ENCODE measurements at places on chromosomes 16 and 17.

DNA sequence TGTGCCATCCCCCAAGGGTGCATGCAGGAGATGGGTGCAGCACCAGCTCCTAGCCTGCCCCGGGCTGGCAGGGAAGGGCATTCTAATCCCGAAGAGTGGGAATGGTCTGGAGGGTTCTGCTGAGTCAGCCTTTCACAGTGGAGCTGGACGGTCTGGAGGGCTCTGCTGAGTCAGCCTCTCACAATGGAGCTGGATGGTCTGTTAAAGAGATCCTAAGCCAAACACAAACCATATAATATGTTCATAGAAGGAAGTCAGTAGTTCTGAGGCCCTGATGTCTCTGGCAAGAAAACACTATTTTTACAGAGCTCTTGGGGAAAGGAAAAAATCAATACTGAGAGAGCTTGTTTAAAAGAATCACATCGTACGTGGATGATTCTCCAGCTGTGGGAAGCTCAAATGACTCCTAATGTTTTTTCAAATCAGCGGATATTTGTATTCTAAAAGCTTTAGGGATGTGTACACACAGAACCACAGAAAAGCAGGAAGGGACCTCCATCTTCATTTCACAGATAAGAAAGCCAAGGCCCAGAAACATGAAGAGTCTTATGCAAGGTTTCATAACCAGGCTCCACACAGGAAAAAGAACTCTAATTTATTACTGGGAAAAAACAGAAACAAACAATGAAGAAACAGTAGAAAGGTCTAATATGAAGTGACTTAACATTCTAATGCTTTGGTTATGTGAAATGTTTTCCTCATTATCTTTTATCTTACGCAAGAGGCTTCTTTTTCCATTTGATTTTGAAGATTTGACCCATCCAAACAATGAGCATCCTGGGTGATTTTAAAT lies 176.3 kb downstream of the VPS53 start:
- no peak for DNase-seq

GRCh38 chr17:76331083-76331482 lies 22.6 kb downstream of the PRPSAP1 start:
- no peak for DNase-seq

DNA sequence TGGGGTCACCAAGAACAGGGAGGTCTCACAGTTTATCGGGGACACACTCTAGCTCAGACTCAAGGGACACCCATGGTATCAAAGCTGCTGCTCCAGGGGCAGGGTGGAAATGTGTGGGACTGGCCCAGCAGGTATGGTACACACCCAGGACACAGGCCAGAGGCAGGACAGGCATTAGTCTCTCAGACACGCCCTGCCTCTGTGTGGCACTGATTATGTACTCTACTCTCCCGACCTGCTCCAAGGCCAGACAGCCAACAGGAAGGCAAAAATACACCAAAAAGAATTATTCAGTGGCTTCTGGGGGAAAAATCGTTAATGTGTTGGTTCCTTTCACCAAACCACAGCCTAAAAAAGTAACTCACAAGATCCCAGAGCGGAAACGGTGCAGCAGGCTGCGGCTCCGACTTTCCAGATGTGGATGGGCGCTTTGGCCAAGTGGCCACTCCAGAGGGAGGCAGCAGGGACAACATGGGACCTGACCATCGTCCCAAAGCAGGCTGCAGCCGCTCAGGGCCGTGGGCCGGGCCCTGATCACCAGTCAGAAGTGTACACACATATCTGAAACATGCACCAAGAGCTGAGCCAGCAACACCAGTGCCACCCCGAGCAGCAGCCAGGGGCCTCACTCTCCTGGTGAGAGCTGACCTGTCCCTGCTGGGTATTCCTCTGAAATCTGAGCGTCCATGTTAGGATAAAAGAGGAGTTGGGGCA lies 1.0 kb upstream of the SIRT7 start:
- DNase-seq = no peak

- DNase-seq = no peak
Observed at GRCh38 chr17:57832314-57833178, 17.3 kb downstream of the MRPS23 start.

DNA sequence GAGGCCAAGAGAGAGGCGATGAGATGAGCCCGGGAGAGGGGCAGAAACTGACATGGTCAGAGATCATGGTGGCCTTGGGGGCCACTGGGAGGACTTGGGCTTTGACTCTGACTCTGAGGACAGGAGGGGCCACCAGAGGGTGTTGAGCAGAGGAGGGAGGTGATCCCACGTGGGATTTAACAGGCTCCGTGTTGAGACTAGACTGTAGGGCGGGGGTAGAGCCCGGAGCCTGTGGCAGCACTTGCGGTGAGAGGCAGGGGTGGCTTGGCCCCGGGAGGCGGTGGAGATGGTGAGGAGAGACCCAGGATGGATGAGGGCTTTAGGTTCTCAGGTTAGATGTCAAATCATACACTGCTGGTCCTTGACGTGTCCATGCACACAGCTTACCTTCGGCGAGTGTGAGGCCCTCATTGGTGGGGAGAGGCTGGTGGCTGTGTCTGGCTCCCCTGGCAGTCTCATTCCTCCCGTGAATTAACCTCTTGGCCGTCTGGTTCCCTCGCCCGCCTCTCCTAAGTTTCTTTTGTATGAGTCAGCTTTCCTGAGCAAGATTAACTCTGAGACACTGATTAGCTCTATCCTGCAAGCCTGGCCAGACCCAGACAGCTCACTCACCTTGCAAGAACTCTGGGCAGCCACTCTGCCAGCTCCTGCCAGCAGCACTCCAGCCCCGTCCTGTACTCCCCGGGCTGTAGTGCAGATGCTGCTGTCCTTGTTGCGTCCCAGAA lies 39.7 kb downstream of the VPS35L start:
- no peak for DNase-seq

DNA sequence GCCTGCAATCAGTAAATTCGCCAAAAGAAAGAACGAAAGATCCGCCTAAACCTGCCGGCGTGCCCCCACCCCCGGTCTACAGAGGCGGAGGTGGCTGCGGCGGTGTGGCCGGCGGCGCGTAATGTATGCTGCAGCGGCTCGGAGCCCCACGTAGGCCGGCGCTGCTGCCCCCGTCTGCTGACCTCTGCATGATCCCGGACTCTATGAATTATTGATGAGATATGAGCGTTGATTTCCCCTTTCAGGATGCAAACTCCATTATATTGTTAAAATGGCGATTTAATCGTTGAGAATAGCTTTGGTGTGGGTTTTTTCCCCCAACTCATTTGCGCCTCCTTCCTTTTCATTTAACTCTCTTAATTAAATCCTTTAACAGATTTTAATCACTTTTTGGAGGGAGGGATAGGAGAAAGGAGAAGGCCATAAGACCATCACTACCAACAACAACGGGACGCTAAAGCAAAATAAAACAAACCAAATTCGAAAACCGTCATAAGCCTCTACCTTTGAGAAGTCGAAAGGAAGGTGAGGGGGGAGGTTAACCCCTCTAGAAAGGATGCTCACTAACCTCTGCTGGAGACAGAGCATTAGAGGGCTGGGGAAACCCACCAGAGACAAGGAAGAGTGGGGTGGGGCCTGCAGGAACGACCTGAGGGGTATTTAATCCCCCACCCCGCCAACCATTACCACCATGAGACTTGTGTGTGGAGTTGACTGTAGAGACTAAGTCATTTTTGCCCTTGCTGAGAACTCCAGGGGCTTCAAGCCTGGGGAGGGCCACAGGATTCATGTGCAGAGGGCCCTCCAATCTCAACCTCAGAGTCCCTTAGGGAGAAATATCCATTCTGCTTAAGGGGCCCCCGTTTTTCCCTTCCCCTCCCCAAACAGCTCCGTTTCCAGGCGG lies 3.4 kb downstream of the HOXB3 start:
- DNase-seq = no peak

GRCh38 chr17:13492737-13493122 lies 109.0 kb downstream of the HS3ST3A1 start:
- no peak for DNase-seq

- no peak for DNase-seq
Observed at GRCh38 chr17:12605222-12605621, 60.5 kb upstream of the MYOCD start.

- no peak for DNase-seq
Observed at GRCh38 chr17:77473615-77474226, 333.0 kb downstream of the SEC14L1 start.

- no peak for DNase-seq
Observed at GRCh38 chr17:44581868-44582267, 24.6 kb downstream of the FZD2 start.

DNA sequence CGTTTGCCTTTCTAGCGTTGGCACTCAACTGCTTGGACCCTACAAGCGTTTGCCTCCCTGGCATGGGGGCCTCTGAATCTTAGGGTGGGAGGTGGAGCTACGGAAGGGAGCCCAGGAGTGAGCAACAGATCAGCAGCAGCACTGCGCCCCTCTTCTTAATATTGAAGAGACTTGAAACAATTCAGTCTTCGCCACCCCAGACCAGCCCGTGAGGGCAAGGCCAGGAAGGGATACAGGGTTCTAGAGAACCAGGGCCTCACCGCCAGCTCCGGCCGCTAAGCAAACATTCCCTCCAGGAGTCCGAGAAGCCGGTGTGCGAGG lies 1.5 kb upstream of the GPRC5C start:
- no peak for DNase-seq

DNA sequence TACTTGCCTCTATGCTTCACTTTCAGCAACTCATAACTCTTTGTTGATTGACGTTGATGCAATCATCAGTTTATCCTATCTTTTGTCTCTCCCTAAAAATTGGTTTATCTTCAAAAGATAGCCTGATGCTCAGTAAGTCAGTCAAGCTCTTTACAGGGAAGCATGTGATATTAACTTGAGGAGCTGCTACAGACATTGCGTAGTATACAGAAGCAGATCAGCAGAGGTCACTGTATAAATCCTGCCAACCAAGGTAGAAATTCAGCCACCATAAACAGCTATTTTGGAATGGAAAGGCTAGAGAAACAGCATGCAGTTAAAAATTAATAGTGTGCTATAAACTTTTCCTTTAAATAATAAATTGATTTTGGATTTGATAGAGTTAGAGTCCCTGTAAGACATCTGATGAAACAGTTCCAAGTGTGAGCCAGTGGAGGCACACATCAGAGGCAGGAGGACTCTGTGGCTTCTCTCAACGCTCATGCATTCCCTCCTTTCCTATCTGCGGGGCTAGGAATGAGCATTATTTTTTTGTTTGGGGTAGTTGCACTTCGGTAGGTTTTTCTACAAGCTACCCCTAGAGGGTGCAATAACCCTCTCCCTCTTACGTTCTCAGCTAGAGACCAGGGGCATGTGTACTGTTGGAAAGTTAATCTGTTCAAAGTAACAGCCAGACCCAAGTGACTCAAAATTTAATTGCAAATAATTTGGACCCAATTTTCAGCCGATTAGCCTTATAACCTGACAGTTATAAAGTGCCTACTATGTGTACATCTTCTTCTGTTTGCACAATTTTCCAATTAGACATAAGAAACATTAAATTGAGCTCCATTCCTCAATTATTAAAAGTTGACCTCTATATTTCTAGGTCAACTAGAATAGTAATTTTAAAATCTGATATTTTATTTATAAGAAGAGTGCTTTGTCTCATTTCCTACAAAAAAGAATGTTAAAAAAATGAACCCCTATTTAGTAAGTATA lies 647.7 kb upstream of the SOX9 start:
- DNase-seq = no peak

DNA sequence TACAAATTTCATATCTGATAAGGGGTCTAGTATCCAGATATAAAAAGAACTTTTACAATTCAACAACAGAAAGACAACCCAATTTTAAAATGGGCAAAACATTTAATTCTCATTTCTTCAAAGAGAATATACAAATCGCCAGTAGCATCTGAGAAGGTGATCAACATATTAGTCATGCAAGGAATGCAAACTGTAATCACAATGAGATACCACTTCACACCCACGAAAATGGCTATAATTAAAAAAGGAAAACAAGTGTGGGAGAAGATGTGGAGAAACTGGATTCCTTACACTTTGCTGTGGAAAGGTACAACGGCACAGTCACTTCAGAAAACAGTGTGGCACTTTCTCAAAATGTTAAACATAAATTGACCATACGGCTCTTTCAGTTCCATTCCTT lies 168.2 kb downstream of the VPS53 start:
- DNase-seq = no peak

- no peak for DNase-seq
Observed at GRCh38 chr17:57530508-57530907, 214.6 kb downstream of the CCDC182 start.

- no peak for DNase-seq
Observed at GRCh38 chr16:12461971-12462370, 341.7 kb downstream of the CPPED1 start.

DNA sequence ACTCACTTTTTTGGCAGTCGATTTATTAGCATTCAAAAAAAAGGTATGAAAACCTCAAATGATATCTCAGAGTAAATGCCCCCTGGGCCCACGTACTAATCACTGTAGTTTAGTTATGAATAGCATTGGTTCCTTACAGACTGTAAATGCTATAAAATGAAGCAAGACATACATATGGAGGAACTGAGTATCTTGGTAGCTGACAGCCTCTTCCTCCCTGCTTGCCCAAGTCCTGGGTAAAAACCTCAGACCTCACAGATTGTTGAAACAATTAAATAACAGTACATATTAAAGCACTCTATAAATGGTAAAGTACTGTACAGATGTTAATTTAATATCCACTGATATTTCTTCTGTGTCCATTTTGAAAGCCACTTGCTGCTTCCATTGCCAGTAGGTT lies 33.2 kb upstream of the ABCC11 start:
- DNase-seq = no peak

- no peak for DNase-seq
Observed at GRCh38 chr16:14109782-14110727, 38.9 kb downstream of the MRTFB start.

DNA sequence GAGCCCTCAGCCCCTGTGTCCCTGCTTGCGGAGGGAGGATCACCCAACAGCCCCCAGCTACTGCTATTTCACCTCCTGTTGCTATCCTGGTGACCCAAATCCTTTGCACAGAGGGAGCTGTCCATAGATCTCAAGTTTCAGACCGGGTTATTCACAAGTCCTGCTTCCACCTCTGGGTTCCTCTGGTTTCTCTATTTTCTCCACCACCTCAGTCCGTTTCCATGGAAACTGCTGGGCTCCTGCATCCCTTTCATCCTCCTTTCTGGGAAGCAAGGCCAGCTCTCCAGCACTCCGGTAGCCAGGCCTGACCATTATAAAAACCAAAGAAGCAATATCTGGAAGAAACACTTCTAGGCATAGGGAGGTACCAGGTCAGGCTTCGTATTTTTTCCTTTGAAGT lies 4.8 kb upstream of the CALB2 start:
- no peak for DNase-seq

DNA sequence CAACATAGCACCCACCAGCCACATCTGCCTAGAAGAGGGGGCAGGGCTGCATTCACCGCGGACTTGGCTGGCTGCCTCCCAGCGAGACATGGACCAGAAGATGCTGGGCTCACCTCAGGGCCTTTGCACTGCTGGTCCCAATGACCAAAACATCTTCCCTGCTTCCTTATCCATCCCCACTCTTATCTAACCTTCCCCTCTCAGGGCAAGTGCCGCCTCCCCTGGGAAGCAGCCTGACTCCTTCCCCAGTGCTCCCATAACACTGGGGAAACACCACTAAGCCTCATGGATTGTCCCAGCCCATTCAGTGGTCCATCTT lies 5.7 kb downstream of the TMC6 start:
- DNase-seq = no peak

GRCh38 chr17:41724476-41725050 lies 9.9 kb downstream of the HAP1 start:
- no peak for DNase-seq
